Regular cardiac myocyte (primary cell): ENCODE measurements at places on chromosomes 13 and 19. TPM values are rescaled to one million over a fixed set of nuclear protein-coding genes. Genes with fewer than 3 reads are reported as not detected.

Gene ITGBL1
- total RNA-seq: 62.5 and 105 TPM in 2 replicates

Gene SPTBN4
- total RNA-seq: 0.77 and 3.7 TPM in 2 replicates

Gene MUC16
- under 0.01 TPM in 1 of 2 replicates, not detected in the other for total RNA-seq

Gene HSPH1
- total RNA-seq: 41.2 and 103 TPM in 2 replicates
